T-helper 17 cell (primary cell): ENCODE measurements at places on chromosomes 6 and 20. TPM values are rescaled to one million over a fixed set of nuclear protein-coding genes. Genes with fewer than 3 reads are reported as not detected.

DUSP22 gene
- total RNA-seq = 38.1 TPM

DNA sequence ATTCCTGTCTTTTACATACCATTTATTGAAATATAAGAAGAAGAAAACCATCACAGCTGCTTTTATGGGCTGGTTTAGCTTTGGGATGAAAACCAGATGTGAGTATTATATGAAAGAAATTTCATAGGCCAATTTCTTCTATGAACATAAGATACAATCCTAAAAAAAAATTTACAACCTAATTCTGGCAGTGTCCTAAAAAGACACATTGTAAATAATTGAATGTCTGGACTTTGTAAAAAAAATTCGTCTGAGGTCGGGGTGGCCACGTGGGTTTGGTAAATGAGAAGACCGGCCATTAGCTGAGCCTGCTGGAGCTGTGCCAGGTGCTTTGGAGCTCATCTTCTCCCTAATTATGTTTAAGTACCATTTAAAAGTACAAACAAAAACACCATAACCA lies 26.8 kb downstream of the DACT2 start:
- no peak for DNase-seq
- H3K4me3 ChIP-seq = no peak overlapping the region
- H3K27me3 ChIP-seq = peaks cover 37% of the 10 kb centered on the region
- no peak overlapping the region for H3K27ac ChIP-seq
- H3K36me3 ChIP-seq = no peaks in the 10 kb centered on the region
- H3K4me1 ChIP-seq = peaks cover 11% of the 10 kb centered on the region

- H3K27me3 ChIP-seq = peaks cover 11% of the 10 kb centered on the region
- peaks cover 11% of the 10 kb centered on the region for H3K36me3 ChIP-seq
- H3K4me3 ChIP-seq = peak overlapping the region; percentile 62
- peaks cover 6% of the 10 kb centered on the region for H3K4me1 ChIP-seq
- H3K27ac ChIP-seq = peak overlapping the region; percentile 69
- peak; percentile 83 for DNase-seq
Observed at GRCh38 chr6:28161410-28162079, 19.9 kb downstream of the ZKSCAN8 start.

- peaks cover 7% of the 10 kb centered on the region for H3K4me1 ChIP-seq
- H3K27me3 ChIP-seq = peaks cover 61% of the 10 kb centered on the region
- no peak overlapping the region for H3K4me3 ChIP-seq
- H3K27ac ChIP-seq = no peak overlapping the region
- no peak for DNase-seq
Observed at GRCh38 chr6:96909811-96910210, 12.1 kb upstream of the NDUFAF4 start.
